ENCODE measurements at places on chromosomes 2 and 18. TPM values are rescaled to one million over a fixed set of nuclear protein-coding genes. Genes with fewer than 3 reads are reported as not detected.
A peak's percentile ranks its signal among the peaks of the same experiment; 100 is the strongest.

DNA sequence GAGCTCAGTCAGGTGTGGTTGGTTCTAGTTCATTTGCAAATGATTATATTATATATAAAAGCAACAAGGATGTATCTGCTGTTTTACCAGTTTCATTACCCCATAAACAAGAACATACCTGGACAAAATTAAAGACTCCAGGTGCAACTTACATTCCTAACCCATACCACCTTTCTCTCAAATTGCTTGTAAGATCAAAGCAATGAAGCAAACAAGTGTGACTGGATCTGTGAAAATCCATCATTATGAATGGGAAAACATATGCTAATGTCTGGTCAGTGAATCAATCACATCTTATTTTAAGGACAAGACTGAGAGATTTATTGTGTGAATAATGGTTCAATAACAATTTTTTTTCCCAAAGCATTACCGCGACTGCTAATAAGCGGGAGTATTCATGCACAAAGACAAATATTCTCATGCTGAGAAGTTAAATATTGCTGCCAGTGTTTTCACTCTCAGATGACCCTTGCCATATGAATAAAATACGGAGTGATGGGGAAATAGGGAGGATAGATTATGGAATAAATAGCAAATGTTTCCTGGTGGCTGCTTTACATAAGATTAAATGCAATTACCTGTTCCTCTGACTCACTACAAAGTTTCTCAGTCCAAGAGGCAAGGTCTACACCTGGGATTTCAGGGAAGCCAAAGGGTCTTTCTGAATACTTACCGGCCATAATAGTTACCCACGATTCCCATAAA, 59.3 kb downstream of the WDR75 start:
- no peak for DNase-seq

DNA sequence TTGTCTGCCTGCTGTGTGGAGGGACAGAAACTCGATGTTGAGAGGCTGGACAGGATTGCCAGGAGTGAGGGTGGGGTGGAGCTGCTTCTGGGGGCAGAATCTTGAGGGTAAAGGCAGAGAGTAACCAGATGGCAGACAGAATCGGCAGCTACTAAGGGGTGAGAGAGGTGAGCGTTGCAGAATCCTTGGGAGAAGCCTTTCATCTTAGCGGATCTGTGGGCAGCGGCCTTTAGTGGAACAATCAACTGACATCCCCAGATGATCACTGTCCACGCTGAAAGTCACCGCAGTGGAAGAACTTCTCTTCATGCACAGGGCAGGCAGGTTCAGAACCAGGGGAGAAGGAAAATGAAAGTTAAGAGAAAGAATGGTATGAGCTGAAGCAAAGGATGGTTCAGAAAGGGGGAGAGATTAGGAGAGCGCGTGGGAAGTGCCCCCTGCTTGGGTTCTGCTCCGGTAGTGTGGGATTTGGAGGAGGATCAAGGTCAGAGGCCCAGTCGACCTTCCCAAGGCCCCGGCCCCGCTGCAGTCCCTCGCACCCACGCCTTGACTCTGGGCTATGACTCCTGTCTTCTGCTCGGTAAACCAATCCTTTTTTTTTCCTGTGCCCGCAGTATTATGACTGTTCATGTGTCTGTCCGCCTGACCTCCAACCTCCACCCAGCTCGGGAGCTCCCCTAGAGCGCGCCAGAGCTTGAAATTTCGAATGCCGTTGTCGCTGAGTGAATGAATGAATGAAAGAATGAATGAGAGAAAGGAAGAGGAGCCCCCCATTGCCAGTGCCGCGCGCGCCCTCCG, 584 bp downstream of the BOLA3 start:
- DNase-seq = no peak

DNA sequence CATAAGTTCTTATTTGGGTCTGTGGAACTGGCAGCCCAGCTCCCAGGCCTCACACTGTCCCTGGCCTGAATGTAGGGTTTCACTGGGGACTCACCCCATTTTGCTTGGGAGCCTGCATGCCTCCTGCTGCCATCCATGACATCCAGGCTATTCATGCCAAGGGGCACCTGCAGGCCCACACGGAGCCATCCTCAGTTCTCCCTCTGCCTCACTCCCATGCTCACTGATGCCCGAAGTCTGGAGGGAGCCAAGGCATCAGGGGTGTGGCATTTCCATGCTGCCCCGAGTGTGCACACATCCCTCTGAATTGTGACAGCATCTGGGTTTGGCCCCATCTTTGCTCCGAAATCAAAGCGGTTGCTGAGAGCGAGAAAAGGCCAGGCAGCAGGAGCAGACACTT, 67.4 kb upstream of the ZNF804A start:
- DNase-seq = no peak

GRCh38 chr2:101718993-101719571, 21.6 kb downstream of the MAP4K4 start:
- no peak for DNase-seq

DNA sequence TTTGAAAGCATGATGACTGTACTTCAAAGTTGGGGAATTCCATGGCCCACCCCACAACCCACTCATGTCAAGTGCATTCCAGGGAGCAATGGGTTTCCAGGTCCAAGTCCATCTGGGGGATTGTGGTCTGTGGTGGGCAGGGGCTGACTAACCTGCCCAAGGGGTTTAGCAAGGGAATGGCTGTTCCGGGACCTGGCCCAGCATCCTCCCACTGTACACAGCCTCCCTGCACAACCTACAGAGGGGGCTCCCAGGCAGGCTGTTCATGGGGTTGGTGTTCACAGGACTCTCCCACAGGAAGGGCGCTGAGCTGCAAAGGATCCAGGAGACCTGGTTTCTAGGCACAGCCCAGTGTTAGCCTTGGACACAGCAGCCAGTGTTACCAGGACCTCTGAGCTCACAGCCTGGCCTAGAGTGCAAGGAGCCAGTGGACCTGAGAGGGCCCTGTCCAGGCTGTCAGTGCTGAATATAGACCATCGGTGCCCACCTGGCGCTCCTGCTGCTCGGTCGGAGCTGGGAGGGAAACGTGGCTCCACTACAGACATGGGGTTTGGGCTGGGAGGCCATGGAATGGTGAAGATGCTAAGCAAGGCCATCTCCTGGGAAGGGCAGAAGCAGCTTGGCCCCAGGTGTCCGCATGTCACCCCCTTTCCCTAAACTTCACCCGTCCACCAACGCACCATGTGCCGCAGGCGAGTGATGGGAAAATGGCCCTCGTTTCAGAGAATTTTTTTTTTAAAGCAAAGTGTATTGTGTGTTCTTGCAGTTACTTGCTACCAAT, 317.2 kb downstream of the GBX2 start:
- no peak for DNase-seq

GRCh38 chr18:55763805-55764204, 175.8 kb upstream of the TCF4 start:
- DNase-seq = no peak

DNA sequence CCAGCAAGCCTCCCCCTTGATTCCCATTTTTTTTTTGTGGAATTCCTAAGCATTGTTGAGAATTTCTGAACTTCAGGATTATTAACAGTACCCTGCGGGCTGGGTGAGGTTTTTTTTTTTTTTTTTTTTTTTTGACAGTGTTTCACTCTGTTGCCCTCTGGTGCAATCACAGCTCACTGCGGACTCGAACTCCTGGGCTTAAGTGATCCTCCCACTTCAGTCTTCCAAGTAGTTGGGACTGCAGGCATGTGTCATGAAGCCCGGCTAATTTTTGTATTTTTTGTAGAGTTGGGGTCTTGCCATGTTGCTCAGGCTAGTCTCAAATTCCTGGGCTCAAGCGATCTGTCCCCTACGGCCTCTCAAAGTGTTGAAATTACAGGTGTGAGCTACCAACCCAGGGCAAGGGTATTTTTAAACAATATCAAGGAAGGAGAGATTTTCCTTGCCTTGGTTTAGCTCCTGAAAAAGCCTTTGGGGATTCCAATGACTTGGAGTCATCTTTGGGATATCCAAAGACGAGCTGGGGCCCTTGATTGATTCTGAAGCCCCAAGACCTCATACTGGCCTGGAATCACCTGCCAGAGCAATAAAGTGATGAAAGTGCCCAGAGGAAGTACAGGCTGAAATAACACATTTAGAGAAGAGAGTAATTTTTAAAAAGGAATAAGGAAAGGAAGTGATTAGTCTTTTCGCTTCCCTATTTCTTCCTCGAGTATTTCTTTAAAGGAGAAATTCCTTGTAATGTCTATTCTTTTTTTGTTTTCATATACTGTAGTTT, 240.2 kb downstream of the TGIF1 start:
- no peak for DNase-seq

DNA sequence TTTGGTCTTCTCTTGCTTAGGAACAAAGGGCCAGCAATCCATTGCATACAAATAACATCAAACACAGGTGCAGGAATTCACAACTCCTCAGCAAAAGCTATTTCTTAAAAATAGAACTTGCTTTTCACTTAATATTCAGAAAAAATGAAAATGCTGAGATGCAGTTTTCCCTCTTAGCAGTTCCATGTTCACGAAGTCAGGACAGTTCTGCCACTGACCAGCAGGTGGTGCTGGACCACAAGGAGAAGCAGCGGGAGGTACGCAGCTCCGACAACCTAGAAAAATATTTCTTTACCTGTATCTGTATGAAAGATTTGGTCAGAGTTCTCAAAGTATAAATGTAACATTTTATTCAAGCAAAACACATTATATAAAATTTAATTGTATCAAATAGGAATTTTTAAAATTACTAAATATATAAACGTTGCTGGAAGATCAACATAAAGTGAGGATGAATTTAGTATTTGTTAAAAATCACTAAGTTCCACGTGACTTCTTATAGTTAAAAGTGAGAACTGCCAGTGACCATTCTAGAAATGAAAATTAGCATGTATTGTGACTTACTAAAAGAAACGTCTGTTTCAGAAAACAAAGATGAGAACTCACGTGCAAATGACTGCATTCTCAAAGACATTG, 48.8 kb downstream of the ADNP2 start:
- DNase-seq = peak; percentile 44

GRCh38 chr2:44267796-44268648, 7.3 kb upstream of the SLC3A1 start:
- DNase-seq = no peak

GRCh38 chr18:25594351-25594750, 242.4 kb upstream of the ZNF521 start:
- DNase-seq = no peak

The EPHA4 gene
- 27.8 TPM for polyA plus RNA-seq

The FZD7 gene
- polyA plus RNA-seq = 35.8 TPM

The SEPTIN10 gene
- polyA plus RNA-seq = 99.4 TPM

The TMEM17 gene
- 4.9 TPM for polyA plus RNA-seq

The SULT1C4 gene
- polyA plus RNA-seq = 69.8 TPM

The CNTNAP5 gene
- polyA plus RNA-seq = not detected
